ENCODE measurements at places on chromosomes 6 and 20.

- no peak for DNase-seq
Observed at GRCh38 chr6:112241820-112242429, 12.4 kb downstream of the LAMA4 start.

GRCh38 chr20:8971669-8972316, 97.1 kb upstream of the PLCB4 start:
- DNase-seq = no peak

GRCh38 chr6:133613211-133613610, 275.7 kb upstream of the TCF21 start:
- no peak for DNase-seq

DNA sequence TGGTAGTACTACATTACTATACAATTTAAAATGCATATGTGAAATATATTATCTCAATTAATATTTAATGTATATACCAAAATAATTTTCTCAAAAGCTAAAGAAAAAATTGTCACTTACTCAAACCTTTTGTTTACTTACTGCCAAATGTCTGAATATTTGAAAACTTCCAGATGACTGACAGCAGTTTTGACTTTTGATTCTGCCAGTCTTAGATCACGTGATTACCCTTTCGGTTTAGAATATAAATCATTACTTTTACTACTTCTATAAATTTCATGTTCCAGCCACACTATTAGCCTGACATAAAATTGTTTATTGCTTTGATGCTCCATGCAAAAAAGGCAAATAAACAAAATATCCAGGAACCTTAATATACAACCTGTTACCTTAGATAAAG, 680.7 kb upstream of the ID4 start:
- DNase-seq = no peak

- no peak for DNase-seq
Observed at GRCh38 chr6:139151425-139152087, 16.7 kb downstream of the HECA start.

DNA sequence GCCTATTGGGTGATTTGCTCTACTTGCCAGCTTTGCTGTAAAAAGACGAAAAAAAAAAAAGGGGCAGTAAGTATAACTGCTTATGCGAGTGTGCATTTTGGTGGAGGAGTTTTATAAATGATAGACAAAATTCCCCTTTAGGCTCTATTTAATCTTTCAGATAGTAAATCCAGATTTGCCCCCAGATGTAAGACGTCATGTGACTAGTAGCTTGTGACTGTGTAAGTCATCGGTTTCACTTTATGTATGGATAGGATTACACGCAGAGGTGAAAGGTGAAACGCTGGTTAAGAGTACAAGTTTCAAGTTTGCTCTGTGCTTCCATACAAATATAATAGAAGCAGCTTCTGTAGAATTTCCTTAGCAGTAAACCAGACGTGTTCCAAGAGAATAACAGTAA, 7.9 kb downstream of the RAB32 start:
- no peak for DNase-seq

- DNase-seq = no peak
Observed at GRCh38 chr6:88561034-88561953, 395.1 kb upstream of the CNR1 start.

GRCh38 chr20:43507150-43508080, at the start of gene L3MBTL1:
L3MBTL1 (plus strand) TSS chr20:43507697; CDS start chr20:43513504, 5,807 bp downstream.
- no peak for DNase-seq

DNA sequence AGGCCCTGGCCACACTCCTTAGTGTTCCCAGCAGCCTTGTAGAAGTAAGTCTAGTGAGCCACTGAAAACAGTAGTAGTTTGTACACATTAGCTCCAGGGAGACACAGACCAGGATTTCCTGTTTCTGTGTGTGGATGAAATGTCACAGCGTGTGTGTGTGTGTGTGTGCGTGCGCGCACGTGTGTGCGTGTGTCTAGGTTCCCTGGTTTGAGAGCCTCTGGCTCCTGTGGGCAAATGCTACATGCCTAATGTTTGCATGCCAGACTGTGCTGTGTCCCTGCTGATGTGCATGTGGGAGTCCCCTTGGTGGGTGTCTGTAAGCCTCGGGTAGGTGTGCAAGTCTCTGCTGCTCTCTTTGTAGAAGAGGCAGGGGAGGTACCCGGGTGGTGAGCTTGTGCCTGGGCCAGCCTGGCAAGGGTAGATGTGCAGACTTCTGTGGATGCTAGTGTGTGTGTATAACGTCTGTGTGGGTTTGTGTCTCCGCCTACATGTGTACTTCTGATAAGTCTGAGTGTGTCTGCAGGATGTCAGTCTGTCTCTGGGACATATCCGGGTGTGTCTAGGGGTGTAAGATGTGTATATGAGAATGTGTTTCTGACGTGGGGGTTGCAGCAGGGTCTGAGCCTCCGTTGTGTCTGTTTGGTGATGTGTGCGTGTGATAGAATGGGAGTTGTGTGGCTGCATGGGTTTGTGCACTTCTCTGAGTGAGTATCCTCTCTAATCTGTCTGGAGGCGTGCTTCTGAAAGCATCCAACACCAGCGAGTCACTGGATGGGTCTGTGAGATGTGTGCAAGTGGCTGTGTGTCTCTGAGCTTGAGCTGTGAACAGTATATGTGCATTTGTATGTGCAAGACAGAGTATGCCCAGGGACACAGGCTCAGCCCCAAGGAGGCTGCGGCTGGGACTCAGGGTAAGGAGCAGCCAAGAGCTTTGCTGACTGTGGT, 19.0 kb upstream of the TLDC2 start:
- no peak for DNase-seq

DNA sequence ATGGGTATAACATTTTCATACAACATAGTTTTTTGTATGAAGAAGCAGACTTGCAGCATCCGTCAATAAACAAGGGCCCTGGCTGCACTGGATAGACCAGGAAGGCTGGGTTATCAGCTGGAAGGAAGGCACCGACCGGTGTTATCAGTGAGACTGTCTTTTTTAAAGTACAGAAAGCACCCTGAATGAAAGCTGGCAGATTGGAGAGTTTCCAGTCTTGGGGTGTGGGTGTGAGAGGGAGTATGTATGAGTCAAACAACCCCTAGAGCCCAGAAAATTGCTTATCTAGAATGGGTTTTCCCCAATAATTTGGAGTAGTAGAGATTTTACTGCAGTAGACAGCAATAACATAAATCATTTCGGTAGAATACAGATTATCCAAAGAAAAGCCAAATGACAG, 42.4 kb downstream of the TXLNB start:
- no peak for DNase-seq

DNA sequence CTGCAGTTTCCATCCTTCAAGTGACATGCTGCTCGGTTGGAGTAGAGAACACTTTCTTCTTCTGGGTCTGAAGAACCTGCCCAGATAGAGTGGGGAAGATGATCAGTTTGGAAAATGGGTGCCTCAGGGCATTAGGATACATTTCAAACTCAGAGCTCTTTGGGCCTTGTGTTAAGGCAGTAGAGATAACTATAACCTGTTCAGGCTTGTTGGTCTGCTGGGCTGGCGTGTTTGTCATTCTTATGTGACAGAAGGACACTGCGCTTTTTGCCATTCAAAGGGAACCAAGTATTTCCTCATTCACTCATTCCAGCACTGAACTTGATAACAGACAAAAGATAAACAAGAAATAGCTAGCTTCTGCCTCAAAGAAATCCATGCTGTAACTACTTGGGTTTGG, 3.8 kb downstream of the TOMM34 start:
- DNase-seq = no peak

- DNase-seq = no peak
Observed at GRCh38 chr6:36455486-36456027, 12.8 kb downstream of the KCTD20 start.

DNA sequence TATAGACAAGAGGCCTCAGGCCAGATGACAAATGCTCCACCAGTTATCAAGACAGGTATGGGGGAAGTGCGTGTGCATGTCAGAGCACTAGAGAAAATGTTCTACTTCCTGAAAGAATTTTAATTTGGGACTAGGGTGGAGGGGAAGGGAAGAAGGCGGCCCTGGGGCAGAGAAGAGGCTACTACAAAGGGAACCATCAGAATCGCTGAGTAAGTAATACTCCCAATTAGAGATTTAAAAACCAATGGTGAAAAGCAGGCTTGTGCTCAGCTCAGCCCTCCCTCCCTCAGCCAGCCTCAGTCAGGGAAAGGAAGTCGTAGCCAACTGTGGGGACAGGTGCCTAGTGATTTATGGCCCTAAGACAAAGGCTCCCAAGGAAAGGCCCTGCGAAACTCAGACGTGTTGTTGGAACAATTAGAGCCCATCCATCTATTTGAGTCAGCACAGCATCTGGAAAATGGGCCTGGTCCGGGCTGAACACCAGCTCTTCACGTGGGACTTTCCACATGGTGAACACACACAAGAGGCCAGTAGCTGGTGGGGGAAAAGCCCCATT, 15.0 kb upstream of the MAFB start:
- no peak for DNase-seq

DNA sequence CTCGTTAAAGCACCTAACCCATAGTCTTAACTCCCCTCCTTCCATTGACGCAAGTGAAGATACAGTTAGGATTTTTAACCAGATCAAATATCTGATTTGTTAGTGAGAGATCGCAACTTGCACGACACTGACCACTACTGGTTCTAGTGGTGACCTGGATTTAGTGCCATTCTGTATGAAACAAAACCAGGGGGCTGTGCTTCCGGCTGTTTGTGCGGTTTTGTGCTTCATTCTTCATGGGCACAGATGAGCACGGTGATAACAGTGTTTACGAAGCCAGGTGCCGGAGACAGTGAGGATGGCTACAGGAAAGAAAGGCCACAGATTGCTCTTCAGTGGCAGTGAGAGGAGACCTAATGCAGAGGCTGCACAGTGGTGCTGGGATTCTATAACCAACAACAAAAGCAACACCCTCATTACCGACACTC, 75.5 kb downstream of the NOL4L start:
- DNase-seq = peak; percentile 38

- no peak for DNase-seq
Observed at GRCh38 chr20:20251317-20251716, 116.6 kb upstream of the INSM1 start.

DNA sequence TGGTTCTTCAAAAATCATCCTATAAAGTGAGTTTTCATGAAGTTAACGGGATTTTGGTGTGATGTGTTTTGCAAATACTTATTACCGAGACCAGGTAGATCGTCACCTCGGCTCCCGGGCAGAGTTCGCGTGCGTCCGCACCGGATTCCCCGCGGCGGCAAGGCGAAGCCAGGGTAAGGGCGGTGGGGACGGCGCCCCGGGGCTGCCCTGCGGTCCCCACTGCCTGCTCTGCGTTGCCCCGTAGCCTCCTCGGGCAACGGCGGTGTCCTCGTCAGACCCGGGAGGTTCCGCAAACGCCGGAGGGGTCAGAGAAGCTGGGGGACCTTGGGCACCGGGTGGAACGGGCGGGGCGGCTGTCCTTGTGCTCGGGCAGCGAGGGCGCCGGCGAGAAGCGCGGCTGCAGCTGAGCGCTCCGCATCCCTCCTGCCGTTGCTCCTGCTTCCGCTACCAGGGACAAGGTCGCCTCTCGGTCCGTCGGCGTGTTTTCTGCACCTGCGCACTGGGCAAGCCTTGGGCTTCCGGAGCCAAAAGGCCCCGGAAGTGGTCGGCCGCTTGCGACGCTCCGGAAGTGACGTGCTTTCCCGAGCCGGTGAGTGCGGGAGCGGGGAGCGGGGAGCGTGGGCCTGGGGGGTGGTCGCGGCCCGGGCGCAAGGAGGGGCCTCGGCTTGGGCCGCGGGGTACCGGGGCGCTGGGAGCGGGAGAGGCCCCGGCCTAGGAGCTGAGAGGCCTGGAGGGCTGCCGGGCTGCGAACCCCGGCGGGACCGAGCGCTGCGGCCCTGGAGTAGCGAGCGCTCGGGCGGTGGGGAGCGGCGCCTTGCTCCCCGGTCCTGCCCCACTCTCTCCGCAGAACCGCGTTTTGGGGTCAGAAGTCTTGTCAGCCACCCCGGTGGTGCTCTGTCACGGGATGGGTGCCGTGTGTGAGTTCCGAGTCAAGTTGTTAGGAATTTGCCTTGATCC, at the start of gene MTG2:
TSS of gene MTG2 (plus strand) at position 560 of the 957 bp plus-strand sequence. CDS start 10,393 bp downstream, outside the sequence.
- peak; percentile 89 for DNase-seq

- no peak for DNase-seq
Observed at GRCh38 chr6:26103141-26103769, 16.0 kb downstream of the HFE start.

- no peak for DNase-seq
Observed at GRCh38 chr20:33916768-33917167, 76.9 kb upstream of the RALY start.

- DNase-seq = peak; percentile 40
Observed at GRCh38 chr6:19327661-19328060, 509.5 kb upstream of the ID4 start.

DNA sequence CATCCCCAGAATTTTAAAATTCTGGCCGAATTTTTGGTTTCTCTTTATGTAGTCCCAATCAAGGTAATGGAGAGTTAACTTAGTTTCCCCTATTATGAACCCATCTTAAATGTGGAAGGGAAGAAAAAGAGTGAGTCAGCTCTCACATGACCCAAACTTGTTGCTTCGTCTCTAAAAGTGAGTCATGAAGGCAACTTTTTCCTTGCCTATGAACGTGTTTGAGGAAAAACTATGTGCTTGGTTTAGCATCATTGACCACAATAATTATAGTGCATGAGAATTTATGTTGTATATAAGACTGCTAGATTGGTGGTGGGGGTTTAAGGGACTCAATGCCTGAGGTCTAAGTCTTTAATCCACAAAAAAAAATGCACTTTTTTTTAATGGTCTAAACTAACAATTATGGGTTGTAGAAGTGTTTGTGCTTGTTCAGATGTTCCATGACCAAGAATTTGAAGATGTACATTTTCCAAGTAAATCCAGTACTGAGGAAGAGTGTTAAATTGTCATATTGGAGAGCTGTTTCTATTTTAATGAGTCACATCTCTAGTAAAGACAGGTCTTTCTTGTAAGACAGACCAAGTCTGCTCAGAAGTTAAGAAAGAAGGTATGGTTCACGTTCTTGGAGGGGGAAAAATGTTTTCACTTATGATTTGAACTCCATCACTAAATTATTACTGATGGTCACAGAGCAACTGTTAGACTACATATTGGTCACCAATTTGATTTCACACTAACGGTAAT, 409.9 kb upstream of the MARCKS start:
- DNase-seq = no peak

DNA sequence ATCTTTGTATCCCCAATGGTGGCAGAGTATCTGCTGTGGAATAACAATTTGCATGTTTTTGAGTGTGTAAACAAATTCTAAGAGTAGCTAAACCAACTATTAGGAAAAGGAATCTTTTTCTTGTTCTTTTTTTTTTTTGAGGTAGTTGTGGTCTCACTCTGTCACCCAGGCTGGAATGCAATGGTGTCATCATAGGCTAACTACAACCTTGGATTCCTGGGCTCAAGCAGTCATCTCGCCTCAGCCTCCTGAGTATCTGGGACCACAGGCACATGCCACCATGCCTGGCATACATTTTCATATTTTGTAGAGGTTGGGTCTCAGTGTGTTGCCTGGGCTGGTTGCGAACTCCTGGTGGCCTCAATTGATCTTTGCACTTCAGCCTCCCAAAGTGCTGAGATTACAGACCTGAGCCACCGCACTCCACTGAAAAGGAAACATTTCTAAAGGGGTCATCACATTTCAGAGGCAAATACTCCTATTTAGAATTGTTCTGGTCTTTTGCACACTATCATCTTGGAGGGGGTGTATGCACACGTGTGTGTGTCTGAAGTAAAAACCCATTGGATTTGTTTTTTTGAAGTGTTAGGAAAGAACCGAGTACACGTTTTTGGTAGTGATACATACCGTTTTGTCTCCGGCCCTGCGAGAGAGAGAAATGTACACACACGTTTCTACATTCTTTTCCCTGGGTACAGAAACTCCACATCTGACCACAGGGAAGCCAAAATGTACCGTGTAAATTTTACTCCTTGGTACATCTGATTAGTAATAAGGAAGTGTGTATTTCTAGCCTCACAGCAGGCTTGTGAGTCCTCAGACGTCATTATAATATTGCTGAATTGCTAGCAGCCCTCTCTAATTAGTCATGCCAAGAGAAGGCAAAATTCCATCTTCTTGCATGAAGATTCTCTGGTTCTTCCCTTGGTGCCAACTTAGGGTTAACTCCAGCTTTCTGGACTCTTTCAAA, 183.6 kb downstream of the JARID2 start:
- DNase-seq = no peak
